Stimulated activated CD4-positive, alpha-beta T cell treated with anti-CD3 and anti-CD28 coated beads, TNF-alpha, amount 100 ng/mL, for 1 hour (primary cell): ENCODE measurements at places on chromosomes 13 and 19.

DNA sequence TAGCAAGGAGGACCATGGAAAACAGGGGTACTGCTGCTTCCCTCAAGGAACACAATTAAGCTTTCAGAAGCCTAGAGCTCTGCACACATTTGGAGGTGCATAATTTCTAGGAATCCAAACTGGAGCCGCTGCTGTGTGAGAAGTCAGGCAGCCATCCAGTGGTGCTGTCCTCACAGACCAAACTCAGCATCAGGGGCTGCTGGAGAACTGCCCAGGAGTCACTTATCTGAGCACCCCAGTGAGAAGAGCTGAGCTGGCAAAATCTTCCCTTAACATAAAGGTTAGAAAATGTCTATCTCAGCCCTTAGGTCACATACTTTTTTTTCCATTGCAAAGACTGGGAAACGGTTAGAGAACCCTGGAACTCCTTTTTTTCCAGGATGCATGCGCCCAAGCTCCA, 72.8 kb downstream of the ATP7B start:
- no peak for DNase-seq

DNA sequence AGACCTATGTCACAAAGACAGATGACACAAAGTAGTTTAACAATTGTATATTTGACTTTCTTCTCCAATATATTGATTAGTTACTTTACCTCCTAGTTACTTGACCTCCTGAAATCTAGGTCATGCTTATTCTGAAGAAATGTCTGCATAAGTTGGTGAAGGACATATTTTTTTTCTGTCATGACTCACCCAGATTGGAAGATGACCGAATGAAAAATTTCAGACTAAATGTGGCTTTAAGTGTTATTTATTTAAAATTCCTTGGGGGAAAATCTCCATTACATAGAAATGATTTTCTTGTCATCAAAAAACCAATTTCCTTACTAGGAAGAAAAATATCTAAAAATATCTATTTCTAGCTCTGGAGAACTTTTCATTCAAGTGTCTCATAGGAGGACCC, 217.1 kb downstream of the POSTN start:
- DNase-seq, result no peak

DNA sequence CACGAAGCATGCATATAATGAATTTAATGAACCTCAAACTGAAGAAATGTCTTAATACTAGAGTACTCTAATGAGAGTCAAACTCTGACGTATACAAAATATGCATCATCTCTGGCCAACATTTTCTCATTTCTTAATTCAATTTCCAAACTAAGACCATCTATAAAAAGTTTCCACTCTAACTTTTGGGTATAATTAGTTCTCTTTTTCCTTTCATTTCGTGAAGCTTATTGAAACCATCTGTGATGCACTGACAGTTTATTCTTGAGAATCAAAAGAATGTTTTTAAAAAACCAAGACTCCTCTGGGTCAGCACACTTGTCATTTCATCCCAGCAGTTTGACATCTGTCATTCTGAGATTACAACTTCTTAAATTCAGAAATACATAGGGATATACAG, 90.0 kb downstream of the CAB39L start:
- DNase-seq, result no peak

GRCh38 chr13:101231751-101232428, 184.4 kb downstream of the NALCN start:
- DNase-seq, result no peak

- no peak for DNase-seq
Measured at GRCh38 chr19:5134691-5135090, 165.8 kb downstream of the KDM4B start.

DNA sequence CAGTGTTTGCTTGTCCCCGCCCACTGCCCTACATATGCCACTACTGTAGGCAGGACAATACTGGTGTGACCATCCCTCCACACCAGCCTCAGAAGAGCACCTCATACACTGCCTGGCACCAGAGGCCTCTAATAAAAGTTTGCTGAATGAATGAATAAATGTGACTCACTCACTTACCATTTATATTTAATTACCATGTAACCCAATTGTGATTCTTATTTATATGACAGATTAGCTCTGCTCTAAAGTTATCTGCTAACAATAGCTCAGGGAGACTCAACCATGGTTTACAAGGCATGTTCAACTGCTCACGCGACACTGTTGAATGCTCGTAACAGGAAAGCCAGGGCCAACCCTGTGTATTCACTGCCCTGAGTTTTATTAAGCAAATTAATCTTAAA, 66.0 kb upstream of the DOCK9 start:
- DNase-seq, result no peak

DNA sequence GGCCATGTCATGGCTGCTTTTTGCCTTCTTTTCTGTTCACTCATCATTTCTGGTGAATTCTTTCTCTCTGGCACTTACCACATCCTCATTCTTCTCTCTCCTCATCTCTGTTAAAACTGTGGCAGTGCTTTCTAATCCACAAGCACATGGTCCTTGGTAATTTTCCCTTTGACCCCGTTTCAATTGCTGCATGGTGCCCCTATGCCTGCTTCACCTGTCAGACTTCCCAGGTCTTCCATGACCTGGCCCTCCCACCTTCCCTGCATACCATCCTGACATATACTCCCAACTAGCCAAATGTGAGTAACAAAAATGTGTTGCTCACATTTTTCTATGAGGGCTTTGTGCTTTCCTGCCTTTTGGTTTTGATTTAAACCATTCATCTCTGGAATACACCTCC, 286.5 kb downstream of the MTUS2 start:
- DNase-seq, result no peak

- DNase-seq, result no peak
Measured at GRCh38 chr13:34137200-34137599, 319.3 kb downstream of the RFC3 start.

DNA sequence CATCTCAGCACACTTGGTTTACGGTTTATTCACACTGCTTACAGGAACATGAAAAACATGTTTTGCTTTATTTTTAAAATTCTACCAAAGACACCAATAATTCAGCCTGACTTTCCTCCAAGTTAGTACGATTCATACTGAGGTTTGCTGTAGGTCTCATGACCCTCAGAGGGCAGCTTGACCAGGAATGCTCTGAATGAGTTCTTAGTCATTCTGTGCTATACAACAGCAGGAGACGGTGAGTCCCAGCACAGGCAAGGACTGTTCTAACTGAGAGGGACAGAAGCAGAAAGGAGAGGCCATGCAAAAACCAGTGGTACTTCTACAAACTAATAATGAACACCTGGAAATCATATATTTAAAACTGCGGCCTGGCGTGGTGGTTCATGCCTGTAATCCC, 6.4 kb downstream of the GRTP1 start:
- no peak for DNase-seq

- DNase-seq, result no peak
Measured at GRCh38 chr19:3033595-3034405, 4.7 kb upstream of the TLE2 start.

- DNase-seq, result no peak
Measured at GRCh38 chr19:35739275-35740107, 2.8 kb downstream of the IGFLR1 start.

- no peak for DNase-seq
Measured at GRCh38 chr13:64371045-64371444, 2859.1 kb downstream of the PCDH9 start.

GRCh38 chr13:84917252-84917878, 881.9 kb downstream of the SLITRK6 start:
- no peak for DNase-seq

GRCh38 chr13:109198585-109198984, 569.2 kb downstream of the MYO16 start:
- no peak for DNase-seq

DNA sequence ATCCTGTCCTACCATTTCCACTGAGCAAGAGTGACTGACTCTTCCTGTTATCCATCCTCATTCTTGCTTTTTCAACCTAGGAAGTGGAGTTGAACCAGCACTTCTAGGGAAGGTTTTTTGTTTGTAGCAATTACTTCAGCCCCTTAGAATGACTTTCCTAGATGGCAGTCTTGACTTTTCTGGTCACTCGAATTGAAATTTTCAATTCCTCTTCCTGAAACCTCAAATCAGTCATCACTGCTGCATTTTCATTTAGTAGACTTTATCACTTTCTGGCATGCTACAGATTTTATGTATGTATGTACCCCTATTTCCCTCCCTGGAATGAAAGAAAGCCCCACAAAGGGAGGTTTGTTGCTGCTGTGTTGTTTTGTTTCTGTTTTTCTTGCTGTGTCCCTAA, 915.9 kb downstream of the PCDH17 start:
- DNase-seq, result no peak

DNA sequence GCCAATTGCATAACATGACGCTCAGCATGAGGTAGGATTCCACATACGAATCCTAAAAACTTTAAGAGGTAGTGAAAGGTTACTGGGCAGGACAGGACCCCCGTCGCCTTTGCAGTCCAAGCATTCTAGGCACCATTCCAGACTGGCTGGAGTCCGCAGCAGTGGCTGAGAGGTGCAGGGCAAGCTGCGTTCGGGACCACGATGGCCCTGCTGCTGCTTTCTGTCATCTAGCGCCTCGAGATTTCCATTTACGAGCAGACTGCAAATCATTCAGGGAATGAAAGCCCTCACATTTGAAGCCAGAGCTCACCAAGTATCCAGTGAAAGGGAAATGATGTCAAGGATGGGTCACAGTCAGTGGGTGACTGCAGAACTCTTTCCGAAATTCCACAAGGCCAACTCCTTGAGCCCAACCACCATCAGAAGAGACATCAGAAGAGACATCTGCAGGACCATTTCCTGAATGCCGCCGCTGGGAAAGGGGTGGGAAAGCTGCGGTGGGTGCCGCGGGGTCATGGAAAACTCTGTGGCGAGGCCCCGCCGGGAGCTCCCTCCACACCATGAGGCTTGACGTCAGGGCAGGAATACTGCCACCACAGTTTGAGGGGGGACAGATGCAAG, 88.3 kb downstream of the COL4A1 start:
- no peak for DNase-seq

DNA sequence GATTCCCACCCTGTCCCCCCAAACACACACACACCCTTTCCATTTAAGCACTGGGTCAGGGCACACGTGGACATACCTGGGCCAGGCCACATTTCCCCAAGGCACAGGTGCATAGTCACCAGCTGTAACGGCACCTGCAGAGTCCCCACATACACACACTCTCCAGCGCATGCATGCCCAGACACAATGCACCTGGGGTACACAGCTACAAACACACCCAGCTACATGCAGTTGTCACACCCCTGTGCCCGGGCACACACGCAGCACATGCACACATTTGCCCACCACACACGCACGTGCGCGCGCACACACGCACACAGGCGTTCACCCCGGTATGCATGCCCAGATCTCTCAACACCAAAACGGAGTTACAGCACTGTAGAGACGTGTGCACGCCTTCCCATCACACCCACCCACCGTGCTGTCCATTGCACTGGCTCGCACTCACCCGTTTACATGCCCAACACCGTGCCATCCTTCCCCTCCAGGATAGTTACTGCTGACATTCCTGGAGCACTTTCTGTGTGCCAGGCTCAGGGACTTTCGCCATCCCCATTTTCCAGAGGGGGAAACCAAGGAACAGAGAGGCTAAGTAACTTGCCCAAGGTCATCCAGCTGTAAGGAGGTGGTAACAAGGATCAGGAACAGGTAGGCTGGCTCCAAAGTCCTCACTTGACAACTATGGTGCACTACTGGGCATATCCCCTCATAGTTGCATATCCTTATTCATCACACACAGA, 749 bp upstream of the SHANK1 start:
- DNase-seq, result no peak

DNA sequence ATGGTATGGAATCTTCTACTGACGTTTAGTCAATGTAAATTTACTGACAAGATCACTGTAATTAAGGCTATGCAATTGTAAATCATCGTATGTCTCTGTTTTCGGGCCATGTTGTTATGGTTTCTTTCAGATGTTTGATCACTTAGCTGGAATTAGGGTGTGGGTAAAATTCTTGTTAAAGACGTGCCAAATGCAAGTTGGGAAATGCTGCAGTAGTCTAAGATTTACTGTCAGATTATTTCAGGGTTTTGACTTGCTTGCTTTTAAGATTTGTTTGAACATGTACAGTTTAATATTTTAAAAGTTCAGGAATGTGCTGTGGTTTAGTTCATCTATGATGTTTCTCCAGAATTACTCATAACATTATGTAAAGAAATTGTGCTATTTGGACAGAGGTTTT, 10.8 kb downstream of the NDFIP2 start:
- no peak for DNase-seq

DNA sequence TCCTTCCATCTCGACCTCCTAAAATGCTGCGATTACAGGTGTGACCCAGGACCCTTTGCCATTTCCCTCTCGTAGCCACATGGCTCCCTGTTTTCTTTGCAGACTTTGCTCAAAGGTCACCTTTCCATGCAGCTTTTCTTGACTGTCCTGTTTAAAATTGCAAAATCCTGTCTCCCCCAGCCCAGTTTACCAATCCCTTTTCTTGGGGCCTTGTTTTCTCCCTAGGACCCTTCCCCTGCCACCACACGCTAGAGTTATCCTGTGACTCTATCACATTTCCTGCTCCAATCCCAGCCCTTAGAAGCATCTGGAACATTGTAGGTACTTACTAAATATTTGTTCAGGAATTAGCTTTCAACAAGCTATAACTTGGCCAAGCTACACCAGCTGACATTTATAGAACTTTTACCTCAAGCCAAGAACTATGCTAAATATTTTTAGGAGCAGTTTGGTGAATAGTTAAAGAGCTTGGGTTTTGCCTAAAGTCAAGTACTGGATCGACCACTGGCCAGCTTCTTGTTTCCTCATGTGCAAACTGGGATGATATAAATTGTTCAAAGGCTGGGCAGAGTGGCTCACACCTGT, 9.1 kb upstream of the SERTAD3 start:
- no peak for DNase-seq

GRCh38 chr13:114199954-114200353, 20.9 kb downstream of the CFAP97D2 start:
- DNase-seq, result no peak
